ENCODE measurements at places on chromosomes 7 and 10. TPM values are rescaled to one million over a fixed set of nuclear protein-coding genes. Genes with fewer than 3 reads are reported as not detected.

GRCh38 chr10:50993771-50994251, 80.5 kb upstream of the PRKG1 start:
- no peak overlapping the region for H3K27ac ChIP-seq
- no peak for DNase-seq
- H3K4me1 ChIP-seq, result 0 out of 2 replicates have a peak, but pooled peaks cover 4% of the 10 kb centered on the region
- no peak overlapping the region for H3K4me3 ChIP-seq
- peaks cover 6% of the 10 kb centered on the region for H3K27me3 ChIP-seq

DNA sequence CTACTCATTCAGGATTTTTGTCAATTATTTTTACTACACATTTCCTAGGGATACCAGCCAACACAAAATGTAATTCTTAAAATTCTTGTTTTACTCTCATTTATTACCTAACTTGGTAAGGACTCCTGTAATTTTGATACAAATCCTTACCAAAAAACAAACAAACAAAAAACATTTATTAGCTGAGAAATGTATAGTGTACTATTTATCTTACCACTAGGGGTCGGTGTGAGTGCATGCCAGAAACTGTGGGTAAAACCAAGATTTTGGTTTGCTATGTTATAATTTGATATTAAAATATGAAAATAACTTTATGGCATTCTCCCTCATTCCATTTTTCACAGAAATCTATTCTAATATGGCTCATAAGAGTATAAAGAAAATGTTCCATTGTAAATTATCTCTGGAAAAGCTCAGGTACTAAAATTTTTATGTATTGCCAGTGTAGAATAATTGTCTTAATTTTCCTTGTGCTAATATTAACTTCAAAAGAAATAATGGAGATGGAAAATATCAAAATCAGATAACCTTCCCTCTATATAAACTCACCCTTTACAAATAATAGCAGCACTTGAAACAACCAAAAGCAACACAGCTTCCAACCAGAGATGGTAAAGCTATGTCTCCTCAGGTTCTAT, 290.8 kb upstream of the PCDH15 start:
- H3K36me3 ChIP-seq, result no peaks in the 10 kb centered on the region
- no peak overlapping the region for H3K27ac ChIP-seq
- no peak overlapping the region for H3K4me3 ChIP-seq
- H3K4me1 ChIP-seq, result no peaks in the 10 kb centered on the region

DNA sequence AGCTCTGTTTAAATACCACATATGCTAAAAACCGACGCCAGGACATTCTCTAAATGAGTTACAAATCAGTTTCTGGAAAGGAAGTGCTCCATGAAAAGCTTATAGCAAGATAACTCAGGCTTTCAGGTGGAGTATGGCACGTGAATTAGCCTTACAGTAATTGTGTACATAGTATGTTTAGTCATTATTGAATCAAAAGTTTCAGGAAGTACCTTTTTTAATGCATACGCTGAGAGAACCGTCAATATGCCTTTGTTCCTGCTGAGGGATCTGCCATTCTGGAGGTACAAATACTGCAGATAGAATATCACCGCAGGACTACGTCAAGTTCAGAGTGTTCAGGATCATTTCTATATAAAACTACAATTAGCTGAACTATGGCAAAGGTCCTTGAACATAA, 45.7 kb downstream of the ANKMY2 start:
- DNase-seq, result no peak
- no peak overlapping the region for H3K4me3 ChIP-seq
- peaks cover 17% of the 10 kb centered on the region for H3K4me1 ChIP-seq
- H3K36me3 ChIP-seq, result no peaks in the 10 kb centered on the region
- no peak overlapping the region for H3K27ac ChIP-seq

FAM171A1 gene
- 26.3 TPM for total RNA-seq

GNGT1 gene
- 0.54 TPM for total RNA-seq

HTRA1 gene
- total RNA-seq, result 0.70 TPM

LIPK gene
- total RNA-seq, result not detected

RAB19 gene
- 3.8 TPM for total RNA-seq
